ENCODE measurements at places on chromosomes 12 and 14. TPM values are rescaled to one million over a fixed set of nuclear protein-coding genes. Genes with fewer than 3 reads are reported as not detected.

DNA sequence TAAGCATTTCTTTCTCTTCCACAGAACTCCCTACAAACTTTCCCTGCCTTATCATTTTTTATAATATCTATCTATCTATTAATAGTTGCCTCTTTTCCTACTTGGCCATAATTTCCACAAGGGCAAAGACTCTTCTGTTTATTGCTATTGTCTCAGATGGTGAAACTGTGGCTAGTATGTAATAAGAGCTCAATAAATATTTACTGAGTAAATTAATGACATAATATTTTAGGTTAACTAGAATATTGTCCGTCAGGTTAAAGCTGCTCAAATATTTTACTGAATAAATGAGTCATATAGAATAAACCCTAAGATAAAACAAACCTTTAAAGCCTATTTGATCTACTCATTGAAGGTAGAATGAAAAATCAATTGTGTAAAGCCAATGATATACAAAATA is 240.5 kb downstream of the PPFIA2 start:
- no peak for DNase-seq

DNA sequence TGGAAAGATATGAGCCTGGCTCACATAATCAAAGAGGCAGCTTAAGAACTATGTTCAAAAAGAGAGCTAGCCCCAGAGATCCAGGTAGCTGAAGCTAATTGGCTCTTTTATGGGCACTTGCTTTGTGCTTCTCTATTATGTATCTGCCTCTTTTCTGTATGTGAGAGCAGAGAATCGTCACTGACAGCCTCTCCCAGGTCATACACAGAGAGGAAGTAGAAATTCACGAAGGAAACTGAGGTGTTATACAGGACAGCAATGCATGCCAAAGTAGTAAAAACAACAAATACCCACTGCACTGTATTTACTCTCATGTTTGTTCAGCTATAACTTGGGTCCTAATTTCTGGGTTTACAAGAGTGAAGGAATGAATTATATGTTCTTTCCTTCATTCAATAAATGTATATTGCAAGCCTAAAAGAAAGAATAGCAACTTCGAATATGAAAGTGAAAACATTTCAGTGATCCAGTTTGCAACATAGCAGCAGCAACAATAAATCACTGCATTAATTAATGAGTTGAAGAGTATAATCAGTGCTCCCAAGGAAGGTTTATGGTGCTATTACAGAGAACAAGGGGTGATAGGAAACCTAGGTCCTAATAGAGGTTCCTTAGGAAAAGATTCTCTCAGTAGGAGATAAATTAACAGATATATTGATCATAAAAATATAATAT is 47.1 kb upstream of the ATXN7L3B start:
- no peak for DNase-seq

DNA sequence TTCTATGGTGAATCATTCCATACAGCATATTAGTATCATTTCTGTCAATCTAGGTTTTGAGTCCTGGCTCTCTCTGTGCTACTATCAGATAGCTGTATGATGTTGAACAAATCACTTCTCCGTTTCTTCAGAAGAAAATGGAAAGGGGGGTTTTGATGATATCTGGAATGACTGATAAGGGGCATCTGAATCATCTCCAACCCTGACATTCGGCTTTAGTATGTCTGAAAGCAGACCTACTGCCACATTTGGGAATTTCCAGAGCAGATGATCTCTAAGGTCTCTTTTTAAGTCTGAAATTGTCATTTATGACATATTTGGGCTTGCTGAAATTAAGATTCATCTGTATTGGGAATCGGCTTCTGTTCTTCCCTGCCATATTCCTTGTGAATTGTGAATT is 10.1 kb downstream of the MLF2 start:
- no peak for DNase-seq

GRCh38 chr14:27187136-27187535 is 589.3 kb upstream of the NOVA1 start:
- no peak for DNase-seq

GRCh38 chr14:102692334-102692733 is 84.9 kb upstream of the TRAF3 start:
- no peak for DNase-seq

GRCh38 chr14:32509632-32510187 is 180.6 kb downstream of the AKAP6 start:
- DNase-seq, result peak; percentile 82

DNA sequence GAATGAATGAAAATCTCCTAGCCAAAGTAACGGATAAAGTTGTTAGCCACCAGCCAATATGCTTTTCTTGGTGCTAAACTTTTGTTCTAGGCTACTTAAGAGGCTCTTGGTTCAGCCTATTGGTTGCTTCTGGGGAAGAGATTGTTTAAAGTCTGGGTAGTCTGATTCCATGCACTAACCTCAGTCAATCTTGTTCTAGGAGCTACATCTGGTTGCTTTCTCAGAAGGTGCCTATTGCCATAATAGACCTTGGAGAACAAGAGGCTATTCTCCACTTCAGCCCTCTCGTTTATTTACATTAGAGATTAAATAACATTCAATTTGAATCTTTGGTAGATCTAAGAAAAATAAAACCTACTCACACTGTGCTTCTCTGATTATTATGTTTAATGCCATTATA is 40.8 kb upstream of the OTOGL start:
- no peak for DNase-seq

- DNase-seq, result peak; percentile 80
Observed at GRCh38 chr12:116346741-116347140, 69.2 kb upstream of the MED13L start.

GRCh38 chr12:50529345-50529744 is 24.6 kb downstream of the DIP2B start:
- no peak for DNase-seq

GRCh38 chr14:101131451-101131916 is 228.0 kb upstream of the RTL1 start:
- no peak for DNase-seq

- no peak for DNase-seq
Observed at GRCh38 chr12:104575442-104576186, 118.9 kb downstream of the CHST11 start.

DNA sequence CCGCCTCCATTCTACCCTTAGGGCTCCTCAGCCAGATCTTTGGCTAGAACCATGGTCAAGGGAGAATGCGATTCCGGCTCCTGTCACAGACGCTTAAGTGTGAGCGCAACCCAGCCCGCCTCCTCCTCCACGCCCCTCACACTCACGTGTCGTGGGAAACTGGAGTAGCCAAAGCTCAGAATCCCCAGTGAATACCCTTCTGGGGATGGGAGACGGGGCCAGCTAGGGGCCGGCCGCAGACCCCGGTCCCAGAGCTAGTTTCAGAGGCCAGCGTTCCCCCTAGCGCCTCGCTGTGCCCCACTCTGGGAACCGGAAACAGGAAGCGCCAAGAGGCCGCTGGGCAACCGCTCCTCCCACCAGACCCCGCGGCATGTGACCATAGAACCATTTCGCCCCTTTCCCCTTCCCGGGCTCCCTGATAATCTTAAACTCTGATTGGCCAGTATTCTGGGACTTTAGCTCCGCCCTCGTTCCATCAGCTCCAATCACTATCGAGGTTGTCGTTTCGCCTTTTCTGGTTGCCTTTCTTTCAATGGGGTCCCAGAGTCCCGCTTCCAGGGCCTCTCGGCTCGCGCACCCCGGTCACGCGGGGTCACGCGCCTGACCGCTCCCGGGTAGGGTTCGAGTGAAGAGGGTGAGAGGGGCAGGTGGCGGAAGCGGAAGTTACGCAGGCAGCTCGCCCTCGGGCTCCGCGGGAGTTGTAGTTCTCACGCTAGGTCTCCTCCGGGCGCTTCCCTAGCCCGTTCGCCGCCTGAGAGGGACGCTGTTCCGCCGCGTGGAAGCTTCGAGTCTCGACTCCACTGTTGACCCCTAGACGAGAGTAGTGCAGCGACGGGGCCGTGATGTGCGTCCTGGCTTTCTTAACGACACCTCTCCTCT is at the start of gene M6PR:
Gene M6PR (minus strand): TSS at position 304 of the 879 bp plus-strand sequence. CDS start 3,241 bp downstream, outside the sequence.
- DNase-seq, result peak; percentile 96

GRCh38 chr12:92701441-92701840 is 1.3 kb upstream of the PLEKHG7 start:
- DNase-seq, result no peak

TGM1 gene
- 2.2 TPM for total RNA-seq

DNA sequence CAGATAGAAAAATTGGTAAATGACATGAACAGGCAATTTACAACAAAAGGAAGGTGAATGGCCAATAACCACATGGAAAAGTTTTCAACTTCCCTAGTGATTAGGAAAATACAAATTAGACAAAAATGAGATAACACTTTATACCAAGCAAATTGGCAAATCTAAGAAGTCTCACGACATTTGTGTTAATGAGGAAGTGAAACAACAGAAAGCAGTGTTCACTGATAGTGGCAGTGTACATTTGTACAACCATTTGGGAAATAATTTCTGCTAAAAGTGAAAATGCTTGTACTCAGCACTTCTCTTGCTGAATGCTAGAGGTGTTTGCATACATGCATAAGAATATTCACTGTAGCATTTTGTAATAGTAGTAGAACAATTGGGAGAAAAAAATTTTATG is 126.6 kb downstream of the LLPH start:
- DNase-seq, result no peak
